Head of caudate nucleus (tissue), 42 donors: ENCODE measurements at places on chromosomes 2 and 18.
A peak's percentile ranks its signal among the peaks of the same experiment; 100 is the strongest.

DNA sequence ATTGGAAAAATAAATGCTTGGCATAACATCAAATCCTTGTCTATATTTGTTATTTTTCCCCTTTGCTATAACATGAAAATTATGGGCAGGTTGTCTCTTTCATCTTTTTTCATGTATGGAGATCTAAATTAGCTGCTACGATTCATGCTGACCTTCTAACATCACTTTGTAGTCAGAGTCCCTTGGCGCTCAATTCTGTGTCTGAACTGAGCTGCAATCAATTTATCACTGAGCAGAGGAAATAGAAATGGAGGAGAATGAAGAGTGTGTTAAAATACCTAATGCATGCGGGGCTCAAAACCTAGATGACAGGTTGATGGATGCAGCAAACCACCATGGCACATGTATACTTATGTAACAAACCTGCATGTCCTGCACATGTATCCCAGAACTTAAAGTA lies 168.9 kb downstream of the CDH7 start:
- DNase-seq, result no peak

- no peak for DNase-seq
These were observed 15.7 kb downstream of the FAM98A start for GRCh38 chr2:33583194-33583938.

DNA sequence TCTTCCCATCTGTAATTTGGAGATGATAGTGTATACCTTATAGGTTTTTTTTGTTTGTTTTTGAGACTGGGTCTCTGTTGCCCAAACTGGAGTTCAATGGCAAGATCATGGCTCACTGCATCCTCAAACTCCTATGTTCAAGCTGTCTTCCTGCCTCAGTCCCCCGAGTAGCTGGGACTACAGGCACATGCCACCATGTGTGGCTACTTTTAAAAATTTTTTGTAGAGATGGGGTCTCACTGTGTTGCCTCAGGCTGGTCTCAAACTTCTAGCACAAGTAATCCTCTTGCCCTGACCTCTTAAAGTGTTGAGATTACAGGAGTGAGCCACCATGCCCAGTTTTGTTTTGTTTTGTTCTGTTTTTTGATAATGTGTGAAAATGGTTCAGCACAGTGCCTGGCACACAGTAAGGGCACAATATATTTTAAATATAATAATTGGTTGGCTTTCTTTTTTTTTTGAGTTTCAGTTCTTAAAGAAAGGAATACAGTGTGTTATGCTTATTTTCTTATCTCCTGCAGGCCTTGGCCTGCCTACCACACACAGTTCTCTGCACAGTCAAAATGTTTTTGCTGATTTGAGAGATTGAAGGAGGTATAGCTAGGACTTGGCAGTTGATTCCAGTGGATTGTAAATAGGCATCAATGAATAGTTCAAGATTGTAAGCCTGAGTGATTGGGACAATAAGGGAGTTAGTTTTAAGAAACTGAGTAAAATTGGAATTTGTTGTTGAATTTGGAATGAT lies 6.1 kb downstream of the ACTR3 start:
- no peak for DNase-seq

GRCh38 chr18:61239051-61239450 lies 94.2 kb upstream of the CDH20 start:
- no peak for DNase-seq

- DNase-seq, result peak; percentile 6
These were observed 76.8 kb downstream of the ACKR3 start for GRCh38 chr2:236646441-236646840.

- DNase-seq, result no peak
These were observed 57.7 kb downstream of the ARHGAP15 start for GRCh38 chr2:143186876-143187275.

GRCh38 chr2:11145350-11145749 lies 9.9 kb upstream of the SLC66A3 start:
- DNase-seq, result no peak

- DNase-seq, result no peak
These were observed 32.1 kb upstream of the SH3BP4 start for GRCh38 chr2:234919711-234920110.

DNA sequence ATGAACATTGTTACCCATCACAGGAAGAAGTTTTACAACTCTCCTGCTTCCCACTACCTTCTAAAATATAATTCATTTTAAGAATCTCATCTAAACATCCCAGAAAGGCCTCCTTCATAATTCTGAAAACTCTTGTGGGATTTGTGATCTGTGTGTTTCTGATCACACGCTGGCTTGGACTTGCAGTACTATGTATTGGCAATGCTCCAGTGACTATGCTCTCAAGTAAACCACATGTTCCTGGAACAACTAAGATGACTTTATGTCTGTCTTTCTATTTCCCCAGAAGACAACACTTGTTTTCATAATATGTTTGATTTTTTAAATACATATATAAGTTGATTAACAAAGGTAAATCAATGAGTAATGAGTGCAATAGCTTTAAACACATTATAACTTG lies 376.6 kb upstream of the NETO1 start:
- no peak for DNase-seq

GRCh38 chr2:112904883-112905282 lies 6.1 kb upstream of the IL37 start:
- DNase-seq, result no peak

DNA sequence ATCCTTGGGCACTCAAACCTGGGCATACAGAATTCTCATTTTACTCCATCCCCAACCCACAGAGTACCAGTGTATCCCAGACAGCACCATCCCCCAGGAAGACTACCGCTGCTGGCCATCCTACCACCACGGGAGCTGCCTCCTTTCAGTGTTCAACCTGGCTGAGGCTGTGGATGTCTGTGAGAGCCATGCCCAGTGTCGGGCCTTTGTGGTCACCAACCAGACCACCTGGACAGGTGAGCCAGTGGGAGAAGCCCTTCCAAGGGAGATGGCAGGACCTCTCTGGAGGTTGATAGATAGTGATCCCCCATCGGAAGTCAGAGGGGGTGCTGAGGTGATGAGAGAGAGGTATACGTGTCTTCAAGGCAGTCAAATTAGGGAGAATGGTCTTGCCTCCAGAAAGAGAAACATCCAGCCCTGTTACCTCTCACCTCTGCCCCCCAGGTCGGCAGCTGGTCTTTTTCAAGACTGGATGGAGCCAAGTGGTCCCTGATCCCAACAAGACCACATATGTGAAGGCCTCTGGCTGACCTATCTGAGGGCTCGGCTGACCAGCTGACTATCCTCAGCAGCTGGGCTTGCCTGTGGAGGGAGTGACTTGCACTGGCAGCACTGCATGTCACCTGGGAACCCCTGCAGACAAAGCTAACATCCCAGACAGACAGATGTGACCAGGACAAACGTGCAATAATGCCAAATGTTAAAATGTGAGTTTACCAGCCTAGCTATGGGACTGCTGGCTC lies 9.5 kb downstream of the PKDCC start:
- no peak for DNase-seq

- DNase-seq, result no peak
These were observed 16.5 kb upstream of the SLC16A14 start for GRCh38 chr2:230085201-230085600.

GRCh38 chr2:191012845-191013681 lies 908 bp downstream of the STAT1 start:
- no peak for DNase-seq

- DNase-seq, result no peak
These were observed 71.3 kb downstream of the CCDC141 start for GRCh38 chr2:178978667-178979066.

GRCh38 chr2:166897666-166898065 lies 9.4 kb downstream of the XIRP2 start:
- no peak for DNase-seq

DNA sequence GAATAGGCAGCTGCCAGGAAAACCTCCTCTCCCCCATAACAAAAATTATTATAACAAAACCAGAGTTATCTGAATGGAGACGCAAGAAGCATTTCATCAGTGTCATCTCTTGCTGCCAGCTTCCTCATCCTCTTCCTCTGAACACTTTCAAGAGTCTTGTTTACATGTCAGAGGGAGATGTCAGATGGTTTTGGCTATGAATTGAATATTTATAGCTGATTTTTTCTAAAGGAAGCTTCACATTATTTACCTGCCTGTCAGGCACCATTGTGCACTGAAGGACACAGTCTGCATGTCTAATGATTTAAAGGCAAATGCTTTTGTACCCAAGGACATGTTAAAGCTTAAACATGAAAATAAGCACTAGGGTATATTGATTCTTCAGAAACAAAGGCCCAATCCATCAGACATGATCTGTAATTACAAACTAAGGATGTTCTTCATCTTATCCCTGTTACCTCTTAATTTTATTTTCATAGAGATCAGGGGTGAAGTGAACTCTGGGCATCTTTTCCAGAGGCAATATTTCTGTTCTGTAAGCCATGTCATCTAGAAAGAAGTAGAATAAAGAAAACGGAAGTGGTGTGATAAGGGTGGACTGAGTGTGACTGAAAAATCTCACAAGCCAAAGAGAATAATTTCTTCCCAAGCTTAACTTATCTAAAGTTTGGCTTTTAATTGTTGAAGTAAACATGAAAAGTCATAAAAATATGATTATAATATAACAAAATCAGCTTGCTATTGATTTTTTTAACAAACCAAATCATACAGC lies 168.7 kb downstream of the ANKRD44 start:
- DNase-seq, result no peak

- no peak for DNase-seq
These were observed 368.6 kb downstream of the GRB14 start for GRCh38 chr2:164252568-164253287.

GRCh38 chr2:95329891-95330793 lies 33.0 kb downstream of the KCNIP3 start:
- peak; percentile 78 for DNase-seq

DNA sequence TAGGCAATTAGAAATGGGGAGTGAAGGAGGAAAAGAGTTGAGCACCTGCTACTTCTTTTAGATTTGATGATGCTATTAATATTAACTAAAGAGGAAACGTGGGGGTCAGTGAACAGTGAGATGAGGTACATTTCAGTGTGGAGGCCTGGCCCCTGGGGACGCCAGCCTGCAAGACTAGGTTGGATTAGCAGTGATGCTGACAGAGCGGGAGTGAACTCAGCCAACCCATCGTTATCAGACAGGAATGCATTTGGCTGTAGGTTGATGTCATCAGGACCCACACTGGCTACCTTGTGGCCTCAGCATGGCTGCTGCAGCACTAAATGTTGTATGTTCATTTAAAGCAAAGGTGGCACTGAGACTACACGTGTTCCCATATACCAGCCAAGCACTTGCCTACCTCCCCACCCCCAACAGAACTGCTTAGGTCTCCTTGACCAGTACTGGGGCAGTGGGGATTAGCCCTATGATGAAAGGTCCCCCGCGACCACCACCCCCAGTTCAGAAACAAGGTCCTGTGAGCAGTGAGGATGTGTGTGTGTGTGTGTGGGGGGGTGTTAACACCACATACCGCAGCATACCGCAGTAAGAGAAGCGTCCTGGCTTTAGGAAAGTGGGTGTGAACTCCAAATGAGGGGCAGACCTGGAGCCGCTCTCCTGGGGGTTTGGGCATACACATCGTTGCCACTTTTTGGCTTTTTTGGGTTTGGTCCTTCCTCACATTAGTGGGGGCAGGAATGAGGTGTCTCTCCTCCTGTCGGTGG lies 26.0 kb downstream of the DGKD start:
- DNase-seq, result no peak

DNA sequence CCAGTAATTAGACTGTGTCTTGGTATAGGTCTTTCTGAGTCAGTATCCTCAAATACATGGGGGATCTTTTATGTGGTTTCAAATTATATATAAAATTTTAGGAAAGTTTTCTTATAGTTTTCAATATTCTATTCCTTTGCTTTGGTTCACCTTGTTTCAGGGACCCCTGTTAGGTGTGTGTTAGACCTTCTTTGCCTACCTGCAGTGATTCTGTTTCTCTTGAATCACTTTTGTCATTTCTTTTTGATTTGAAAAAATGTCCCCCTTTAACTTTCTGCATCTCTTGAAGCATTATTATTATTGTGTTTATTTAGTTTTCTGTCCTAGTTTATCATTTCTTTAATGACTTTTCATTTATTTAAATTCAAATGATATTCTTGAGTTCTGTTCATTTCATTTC lies 98.7 kb downstream of the FHOD3 start:
- no peak for DNase-seq

- no peak for DNase-seq
These were observed 1675.9 kb upstream of the CELF4 start for GRCh38 chr18:39241534-39241933.

GRCh38 chr18:49754866-49755265 lies 58.5 kb downstream of the ACAA2 start:
- DNase-seq, result no peak

DNA sequence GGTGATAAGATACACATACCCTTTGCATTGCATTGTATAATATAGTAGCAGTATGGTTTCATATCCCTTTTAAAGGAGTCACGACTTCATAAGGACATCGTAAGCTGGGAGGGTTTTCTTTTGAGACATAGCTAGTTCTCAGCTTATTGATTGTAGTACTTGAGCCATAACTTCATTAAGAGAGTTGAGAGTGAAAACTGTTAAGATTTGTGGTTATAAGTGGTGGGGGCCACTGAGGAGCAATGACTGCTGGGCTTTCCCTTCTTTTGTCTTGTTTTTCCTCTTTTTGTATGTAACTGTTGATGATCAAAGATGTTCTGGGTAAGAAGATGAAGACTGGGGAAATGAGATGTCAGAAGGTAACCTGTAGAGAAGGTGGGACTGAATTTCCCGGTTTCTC lies 11.0 kb downstream of the EIF5B start:
- DNase-seq, result no peak

DNA sequence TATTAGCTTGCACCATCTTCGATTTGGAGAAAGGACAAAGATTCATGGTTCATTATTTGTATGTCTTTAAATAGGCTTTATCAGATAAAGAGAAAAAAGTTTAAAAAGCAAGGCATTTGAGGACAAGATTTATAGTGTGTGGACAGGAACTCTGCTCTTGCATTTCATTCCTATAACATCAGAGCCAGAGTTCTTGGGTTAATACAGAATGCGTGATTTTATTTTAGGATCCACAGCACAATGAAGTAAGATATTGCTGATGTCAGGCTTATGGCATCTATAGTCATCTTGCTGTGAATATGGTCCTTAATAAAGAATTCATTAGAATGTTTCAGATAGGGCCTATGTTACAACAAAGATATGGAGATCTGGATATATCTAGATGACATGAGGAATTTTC lies 19.7 kb downstream of the RASGRP3 start:
- DNase-seq, result no peak

- DNase-seq, result no peak
These were observed 9.7 kb downstream of the LRRTM4 start for GRCh38 chr2:77512507-77512906.
